Adrenal gland (tissue), 19 donors: ENCODE measurements at places on chromosomes 7 and 10. TPM values are rescaled to one million over a fixed set of nuclear protein-coding genes. Genes with fewer than 3 reads are reported as not detected.
A peak's percentile ranks its signal among the peaks of the same experiment; 100 is the strongest.

GRCh38 chr7:101631224-101631714 lies 2.2 kb upstream of the MYL10 start:
- no peaks in the 10 kb centered on the region for H3K36me3 ChIP-seq
- no peaks in the 10 kb centered on the region for H3K4me1 ChIP-seq
- DNase-seq, result peak; percentile 57

- H3K27me3 ChIP-seq, result no peaks in the 10 kb centered on the region
- H3K4me1 ChIP-seq, result no peaks in the 10 kb centered on the region
Observed at GRCh38 chr7:6290319-6290741, 17.9 kb upstream of the CYTH3 start.

- H3K4me1 ChIP-seq, result peaks cover 53% of the 10 kb centered on the region
- no peaks in the 10 kb centered on the region for H3K36me3 ChIP-seq
- peak overlapping the region; percentile 54 for H3K27ac ChIP-seq
- H3K4me3 ChIP-seq, result no peak overlapping the region
- H3K27me3 ChIP-seq, result no peaks in the 10 kb centered on the region
Observed at GRCh38 chr7:102988631-102989560, 76.1 kb downstream of the LRRC17 start.

- no peaks in the 10 kb centered on the region for H3K27me3 ChIP-seq
- no peaks in the 10 kb centered on the region for H3K4me1 ChIP-seq
- peak overlapping the region; percentile 40 for H3K27ac ChIP-seq
- no peaks in the 10 kb centered on the region for H3K36me3 ChIP-seq
- no peak for DNase-seq
Observed at GRCh38 chr7:5218564-5219360, 28.7 kb downstream of the WIPI2 start.

- DNase-seq, result no peak
- H3K4me3 ChIP-seq, result no peak overlapping the region
- peak overlapping the region; percentile 8 for H3K27ac ChIP-seq
- H3K4me1 ChIP-seq, result no peaks in the 10 kb centered on the region
- no peaks in the 10 kb centered on the region for H3K36me3 ChIP-seq
- no peaks in the 10 kb centered on the region for H3K27me3 ChIP-seq
Observed at GRCh38 chr7:17599733-17600339, 301.4 kb downstream of the AHR start.

- H3K27ac ChIP-seq, result no peak overlapping the region
- peak; percentile 36 for DNase-seq
- H3K4me3 ChIP-seq, result no peak overlapping the region
Observed at GRCh38 chr10:103241262-103242011, 4.2 kb upstream of the RPEL1 start.

DNA sequence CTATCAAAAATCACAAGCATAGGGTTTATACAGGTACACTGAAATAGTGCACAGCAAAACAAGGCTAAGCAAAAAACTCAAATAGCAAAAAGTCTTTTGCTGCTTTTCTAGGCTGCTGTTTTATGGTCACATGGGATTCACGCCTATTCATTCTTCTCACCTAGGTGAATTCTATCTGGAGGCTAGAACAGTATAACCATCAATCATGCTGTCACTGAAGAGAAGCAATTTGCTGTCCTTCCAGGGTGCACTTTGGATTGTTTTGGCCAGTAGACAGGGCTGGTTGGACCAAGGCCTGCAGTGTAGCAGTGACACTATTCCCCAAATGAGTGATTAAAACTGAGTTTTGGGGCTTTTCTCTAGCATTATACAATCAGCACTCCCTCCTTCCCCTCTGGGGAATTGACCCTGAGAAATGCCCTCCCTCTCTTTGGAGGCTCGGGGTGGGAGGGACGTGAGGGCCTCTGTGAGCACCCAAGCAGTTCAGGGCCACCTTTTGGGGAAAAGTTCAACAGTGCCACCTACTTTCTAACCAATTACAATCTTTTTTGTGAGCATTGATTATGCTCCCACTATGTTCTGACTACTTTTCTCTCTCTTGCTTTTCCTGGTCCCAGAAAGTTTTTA lies 16.2 kb upstream of the SND1 start:
- H3K4me3 ChIP-seq, result no peak overlapping the region
- peaks cover 3% of the 10 kb centered on the region for H3K27me3 ChIP-seq
- DNase-seq, result no peak
- H3K27ac ChIP-seq, result no peak overlapping the region
- no peaks in the 10 kb centered on the region for H3K4me1 ChIP-seq

GRCh38 chr10:71740069-71740653 lies 20.6 kb upstream of the C10orf105 start:
- DNase-seq, result peak; percentile 86
- H3K4me1 ChIP-seq, result peaks cover 15% of the 10 kb centered on the region
- no peak overlapping the region for H3K4me3 ChIP-seq
- no peaks in the 10 kb centered on the region for H3K27me3 ChIP-seq
- H3K36me3 ChIP-seq, result no peaks in the 10 kb centered on the region

DNA sequence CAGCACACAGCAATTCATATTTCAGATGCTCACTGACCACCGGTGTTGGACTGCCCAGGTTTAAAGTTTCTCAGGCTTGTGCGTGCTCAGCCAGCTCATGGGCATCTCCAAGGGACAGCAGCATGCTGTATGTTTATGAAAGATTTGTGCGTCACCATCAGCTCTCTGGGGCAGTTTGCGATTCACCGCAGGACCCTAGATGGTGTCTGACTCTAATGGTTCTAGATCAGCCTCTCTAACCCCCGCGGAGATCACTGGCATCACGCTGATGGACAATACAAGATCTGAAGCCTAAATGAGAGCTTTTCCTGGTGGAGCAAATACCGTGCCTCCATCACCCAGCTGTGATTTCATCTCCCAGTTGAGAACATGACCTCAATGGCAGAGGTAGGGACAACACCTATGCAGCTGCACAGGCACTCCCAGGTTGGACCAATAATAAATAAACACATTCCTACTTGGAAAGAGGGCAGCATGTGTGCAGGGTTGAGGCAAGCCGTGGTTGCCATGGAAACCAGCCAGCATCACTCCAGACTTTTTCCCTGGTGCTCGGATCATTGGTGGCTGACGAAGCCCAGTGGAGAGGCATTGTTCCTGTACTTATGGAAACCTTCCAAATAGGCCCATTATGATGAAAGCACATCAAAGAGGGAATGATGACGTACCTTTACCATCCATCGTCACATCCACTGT lies 253.6 kb downstream of the KCNMA1 start:
- H3K4me1 ChIP-seq, result no peaks in the 10 kb centered on the region
- H3K27me3 ChIP-seq, result no peaks in the 10 kb centered on the region
- no peak overlapping the region for H3K27ac ChIP-seq
- no peaks in the 10 kb centered on the region for H3K36me3 ChIP-seq
- no peak for DNase-seq

DNA sequence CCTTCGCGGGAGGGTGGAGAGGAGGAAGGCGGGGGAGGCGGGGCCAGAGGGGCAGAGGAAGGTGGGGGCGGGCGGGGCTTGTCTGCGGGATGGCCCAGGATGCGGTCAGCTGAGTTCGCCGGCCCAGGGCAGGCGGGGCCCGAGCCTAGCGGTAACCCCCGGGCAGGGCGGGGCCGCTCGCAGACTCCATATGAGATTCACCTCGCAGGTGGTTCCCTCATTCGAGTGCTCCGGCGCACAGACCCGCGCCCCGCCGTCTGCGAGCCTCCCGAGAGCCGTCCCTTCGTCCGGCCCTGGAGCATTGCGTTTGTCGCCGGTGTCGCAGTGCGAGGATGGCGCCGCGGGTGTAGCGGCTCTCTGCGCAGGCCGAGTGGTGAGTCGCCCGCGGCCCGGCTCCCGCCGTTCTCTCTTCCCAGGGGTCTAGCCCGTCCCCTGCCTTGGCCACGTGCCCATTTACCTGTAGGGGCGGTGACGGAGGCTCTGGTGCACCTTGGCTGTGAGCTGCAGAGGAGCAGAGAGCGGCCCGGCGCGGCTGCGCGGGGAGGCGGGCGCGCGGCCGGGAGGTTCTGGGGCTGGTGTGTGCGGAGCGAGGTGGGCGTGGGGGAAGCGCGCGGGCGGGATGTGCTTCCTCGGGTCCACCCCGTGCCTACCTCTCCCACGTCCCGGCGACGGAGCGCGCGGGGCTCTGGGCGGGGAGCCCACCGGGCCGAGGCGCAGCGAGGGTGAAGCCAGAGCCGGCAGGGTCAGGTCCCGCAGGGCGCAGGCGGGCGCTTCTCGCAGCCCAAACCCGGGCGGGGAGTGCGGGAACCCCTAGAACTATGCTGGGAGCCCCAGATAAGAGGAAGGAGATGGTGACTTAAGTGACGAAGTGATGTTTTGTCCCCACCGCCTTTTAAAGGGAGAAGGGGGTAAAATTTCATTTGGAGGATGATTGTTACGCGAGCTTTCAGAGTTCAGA lies at the start of gene UPP1:
Gene UPP1 (plus strand): TSS at position 220 of the 958 bp plus-strand sequence. CDS start 5,519 bp downstream, outside the sequence.
- H3K36me3 ChIP-seq, result peaks cover 23% of the 10 kb centered on the region
- DNase-seq, result peak; percentile 96
- H3K4me3 ChIP-seq, result peak within 1 kb of the TSS; percentile 90
- peak within 1 kb of the TSS; percentile 97 for H3K27ac ChIP-seq
- H3K4me1 ChIP-seq, result peaks cover 53% of the 10 kb centered on the region
- no peaks in the 10 kb centered on the region for H3K27me3 ChIP-seq

DNA sequence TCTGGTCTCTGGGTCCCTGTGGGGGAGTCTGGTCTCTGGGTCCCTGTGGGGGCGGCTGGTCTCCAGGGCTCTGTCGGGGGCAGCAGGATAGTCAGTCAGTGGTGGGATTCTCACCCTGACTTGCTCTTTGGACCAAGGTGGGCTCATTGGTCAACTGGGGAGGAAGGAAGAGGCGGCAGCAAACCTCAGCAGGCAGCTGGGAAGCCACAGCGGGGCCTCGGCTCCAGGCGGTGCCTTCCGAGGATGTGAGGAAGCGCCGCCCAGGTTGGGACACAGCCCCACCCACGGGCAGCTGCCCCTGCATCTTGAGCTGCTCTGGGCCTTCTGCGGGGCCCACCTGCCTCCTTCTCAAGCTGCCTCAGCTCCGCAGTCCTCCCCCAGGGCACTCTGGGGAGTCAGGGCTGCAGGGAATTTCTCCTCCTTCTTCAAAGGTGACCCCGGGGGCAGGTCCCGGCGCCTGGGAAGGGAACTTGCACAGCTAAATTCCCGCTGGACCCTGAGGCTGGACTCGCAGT lies 20.4 kb upstream of the KNDC1 start:
- H3K27ac ChIP-seq, result no peak overlapping the region
- peaks cover 10% of the 10 kb centered on the region for H3K4me1 ChIP-seq
- H3K4me3 ChIP-seq, result no peak overlapping the region
- DNase-seq, result no peak
- peaks cover 12% of the 10 kb centered on the region for H3K27me3 ChIP-seq
- H3K36me3 ChIP-seq, result no peaks in the 10 kb centered on the region

GRCh38 chr7:130904792-130905191 lies 170.8 kb upstream of the KLF14 start:
- DNase-seq, result no peak
- no peaks in the 10 kb centered on the region for H3K27me3 ChIP-seq
- no peaks in the 10 kb centered on the region for H3K36me3 ChIP-seq

- DNase-seq, result no peak
- H3K36me3 ChIP-seq, result no peaks in the 10 kb centered on the region
- H3K4me3 ChIP-seq, result no peak overlapping the region
- no peaks in the 10 kb centered on the region for H3K27me3 ChIP-seq
Observed at GRCh38 chr10:60234551-60234950, 155.1 kb downstream of the ANK3 start.

GRCh38 chr10:84478151-84478550 lies 149.8 kb downstream of the CCSER2 start:
- no peak overlapping the region for H3K27ac ChIP-seq
- H3K36me3 ChIP-seq, result no peaks in the 10 kb centered on the region
- peaks cover 12% of the 10 kb centered on the region for H3K4me1 ChIP-seq
- H3K27me3 ChIP-seq, result no peaks in the 10 kb centered on the region
- DNase-seq, result peak; percentile 5

DNA sequence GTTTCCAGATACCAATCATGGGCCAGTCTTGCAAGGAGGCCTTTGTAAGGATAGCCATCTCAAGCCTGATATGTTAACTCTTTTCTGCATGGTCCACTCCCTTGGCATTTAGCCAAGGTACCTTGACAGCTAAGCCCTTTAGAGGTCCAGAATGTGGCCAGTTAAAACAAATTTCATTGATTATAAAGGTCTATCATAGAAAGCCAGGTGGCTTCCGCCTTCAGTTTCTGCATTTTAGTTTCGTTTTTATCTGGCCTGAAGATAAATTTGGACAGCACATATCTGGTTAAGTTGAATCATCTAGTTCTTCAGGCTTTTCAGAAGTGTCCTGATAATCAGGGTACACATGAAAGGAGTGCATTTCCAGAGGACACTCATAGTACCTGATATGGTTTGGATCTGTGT lies 30.7 kb downstream of the ANKIB1 start:
- no peak overlapping the region for H3K27ac ChIP-seq
- no peaks in the 10 kb centered on the region for H3K36me3 ChIP-seq
- no peak overlapping the region for H3K4me3 ChIP-seq
- no peaks in the 10 kb centered on the region for H3K27me3 ChIP-seq

DNA sequence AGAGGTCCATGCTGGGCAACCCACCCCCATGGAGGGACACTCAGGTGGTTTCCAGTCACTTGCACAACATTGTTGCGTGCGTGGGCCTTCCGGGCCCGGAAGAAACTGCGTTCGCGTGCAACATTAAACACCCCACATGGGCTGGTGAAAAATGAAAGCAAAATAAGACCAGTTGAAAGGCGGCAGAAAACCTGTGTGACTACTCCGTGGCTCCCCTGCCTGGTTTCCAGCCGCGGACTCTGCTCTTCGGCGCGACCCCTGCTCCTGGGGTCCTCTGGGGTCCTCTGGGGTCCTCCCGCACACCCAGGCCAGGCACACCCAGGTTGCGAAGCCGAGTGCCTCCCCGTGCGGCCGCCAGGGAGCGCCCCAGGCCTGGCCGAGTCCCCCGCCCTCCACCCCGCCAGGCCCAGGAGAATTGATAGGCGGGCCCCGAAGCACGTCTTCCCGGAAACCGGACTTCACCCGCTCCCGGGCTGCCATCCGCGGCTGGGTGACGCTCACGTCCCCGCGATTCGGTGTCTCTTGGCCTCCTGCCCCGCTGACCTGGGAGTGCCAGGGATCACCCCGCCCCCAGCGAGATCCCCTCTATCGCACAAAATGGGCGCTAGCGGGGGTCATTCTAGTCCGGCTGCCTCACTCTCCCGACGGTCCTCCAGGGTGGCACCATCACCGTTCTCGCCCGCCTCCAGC lies 1.9 kb upstream of the SH2D4B start:
- H3K27me3 ChIP-seq, result no peaks in the 10 kb centered on the region
- peak; percentile 81 for DNase-seq
- no peak overlapping the region for H3K27ac ChIP-seq

GRCh38 chr7:107162475-107162874 lies 6.3 kb upstream of the HBP1 start:
- peaks cover 6% of the 10 kb centered on the region for H3K4me1 ChIP-seq
- no peaks in the 10 kb centered on the region for H3K36me3 ChIP-seq
- H3K4me3 ChIP-seq, result no peak overlapping the region
- H3K27me3 ChIP-seq, result no peaks in the 10 kb centered on the region
- no peak for DNase-seq
- no peak overlapping the region for H3K27ac ChIP-seq

Gene CNTNAP2
- total RNA-seq, result 0.14 TPM

Gene COBL
- total RNA-seq, result 0.71 TPM

Gene STEAP4
- total RNA-seq, result 297 TPM

Gene SEC31B
- 5.2 TPM for total RNA-seq

Gene TAF5
- 1.6 TPM for total RNA-seq

Gene OR2A1
- total RNA-seq, result not detected
